ENCODE measurements at places on chromosomes 4 and X.

DNA sequence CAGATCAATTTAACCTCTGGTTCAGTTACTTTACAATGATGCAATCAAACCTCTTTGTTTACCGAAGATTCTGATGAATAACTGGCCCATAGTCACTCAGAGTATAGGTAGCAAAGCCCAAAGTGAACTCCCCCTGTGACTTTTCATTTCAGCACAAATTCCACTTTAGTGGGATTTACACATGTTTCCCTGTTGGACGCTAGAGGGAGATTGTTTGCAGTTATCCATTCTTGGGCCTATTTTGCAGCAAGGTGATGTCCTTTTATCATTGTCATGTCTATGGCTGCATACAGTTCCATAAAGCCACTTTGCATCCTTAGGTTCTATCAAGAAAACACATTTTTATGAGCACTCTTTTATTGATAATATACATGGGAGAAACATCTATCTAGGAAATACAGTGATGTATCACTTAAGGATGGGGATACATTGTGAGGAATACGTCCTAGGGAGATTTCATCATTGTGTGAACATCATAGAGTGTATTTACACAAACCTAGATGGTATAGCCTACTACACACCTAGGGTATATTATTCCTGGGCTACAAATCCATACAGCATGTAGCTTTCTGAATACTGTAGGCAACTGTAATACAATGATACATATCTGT is 14.5 kb upstream of the DKK2 start:
- DNase-seq: no peak

DNA sequence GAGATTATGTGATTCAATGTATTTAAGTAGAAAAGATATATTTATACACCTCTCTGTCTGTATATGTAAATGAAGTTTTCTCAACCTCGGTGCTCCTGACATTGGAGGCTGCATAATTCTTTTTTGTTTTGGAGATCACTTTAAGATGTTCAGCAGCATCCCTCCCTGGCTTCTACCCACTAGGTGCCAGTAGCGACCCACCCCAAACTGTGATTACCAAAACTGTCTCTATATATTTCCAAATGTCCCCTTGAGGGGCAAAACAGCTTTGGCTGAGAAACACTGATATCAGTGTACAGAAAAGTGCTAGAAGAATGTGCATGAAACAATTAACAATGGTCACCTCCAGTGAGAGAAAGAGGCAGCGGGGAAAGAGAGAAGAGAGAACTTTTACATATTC is 51.2 kb downstream of the DCX start:
- no peak for DNase-seq

- no peak for DNase-seq
These were observed 127.2 kb upstream of the AGA start for GRCh38 chr4:177569434-177569833.

- no peak for DNase-seq
These were observed 162.1 kb downstream of the CORIN start for GRCh38 chr4:47675806-47676205.

DNA sequence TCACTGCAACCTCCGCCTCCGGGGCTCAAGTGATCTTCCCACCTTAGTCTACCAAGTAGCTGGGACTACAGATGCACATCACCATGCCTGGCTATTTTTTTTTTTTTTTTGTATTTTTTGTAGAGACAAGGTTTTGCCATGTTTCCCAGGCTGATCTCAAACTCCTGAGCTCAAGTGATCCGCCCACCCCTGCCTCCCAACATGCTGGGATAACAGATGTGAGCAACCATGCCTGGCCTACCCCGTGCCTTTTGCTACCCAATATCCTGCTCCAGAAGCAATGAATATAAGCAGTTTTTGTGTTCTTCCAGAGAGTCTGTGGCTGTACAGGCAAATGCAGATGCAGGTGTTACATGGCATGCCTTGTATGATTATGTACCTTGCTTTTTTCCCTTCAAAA is 50.5 kb downstream of the TBC1D14 start:
- no peak for DNase-seq

- DNase-seq: no peak
These were observed 247.7 kb upstream of the FTHL17 start for GRCh38 chrX:31319586-31319985.

GRCh38 chrX:153688506-153688905 is 780 bp downstream of the SLC6A8 start:
- DNase-seq: no peak

GRCh38 chr4:78220283-78220682 is 163.2 kb downstream of the FRAS1 start:
- no peak for DNase-seq

DNA sequence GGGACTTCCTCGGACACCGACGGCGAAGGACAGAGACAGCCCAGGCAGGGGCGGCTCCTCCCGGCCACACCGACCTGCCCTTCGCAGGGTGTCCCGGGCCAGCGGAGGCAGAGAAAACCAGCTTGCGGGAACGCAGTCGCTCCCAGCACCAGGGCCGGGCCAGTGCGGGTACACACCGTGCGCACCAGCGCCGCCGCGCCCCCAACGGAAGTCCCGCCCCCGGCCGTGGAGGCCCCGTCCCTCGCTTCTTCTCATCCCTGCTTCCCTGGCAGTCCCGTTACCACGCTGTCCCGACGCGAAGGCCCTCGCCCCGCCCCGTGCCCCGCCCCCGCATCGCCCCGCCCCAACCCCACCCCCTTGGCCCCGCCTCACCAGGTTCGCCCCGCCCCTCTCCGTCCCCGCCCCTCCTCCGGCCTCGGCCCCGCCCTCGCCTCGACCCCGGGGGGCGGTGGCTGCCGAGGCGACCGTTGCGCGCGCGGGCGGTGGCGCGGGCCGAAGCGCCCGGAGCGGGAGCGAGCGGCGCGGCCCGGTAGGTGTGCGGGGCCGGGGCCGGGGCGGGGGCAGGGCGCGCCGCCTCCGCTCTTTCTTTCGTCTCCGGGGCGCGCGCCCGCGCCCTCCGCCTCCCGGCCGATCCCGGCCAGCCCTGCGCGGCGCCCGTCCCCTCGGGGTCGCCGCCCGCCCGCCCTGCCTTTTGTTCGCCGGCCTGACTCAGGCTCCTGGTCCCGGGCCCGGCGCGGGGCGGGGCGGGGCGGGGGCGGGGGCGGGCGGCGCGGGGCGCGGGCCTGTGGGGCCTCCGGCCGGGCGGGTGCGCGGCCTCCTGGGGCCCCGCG is at the start of gene RGS12:
Gene RGS12 (plus strand): TSS at position 451 of the 830 bp plus-strand sequence. CDS start 23,150 bp downstream, outside the sequence.
- peak; percentile 79 for DNase-seq

DNA sequence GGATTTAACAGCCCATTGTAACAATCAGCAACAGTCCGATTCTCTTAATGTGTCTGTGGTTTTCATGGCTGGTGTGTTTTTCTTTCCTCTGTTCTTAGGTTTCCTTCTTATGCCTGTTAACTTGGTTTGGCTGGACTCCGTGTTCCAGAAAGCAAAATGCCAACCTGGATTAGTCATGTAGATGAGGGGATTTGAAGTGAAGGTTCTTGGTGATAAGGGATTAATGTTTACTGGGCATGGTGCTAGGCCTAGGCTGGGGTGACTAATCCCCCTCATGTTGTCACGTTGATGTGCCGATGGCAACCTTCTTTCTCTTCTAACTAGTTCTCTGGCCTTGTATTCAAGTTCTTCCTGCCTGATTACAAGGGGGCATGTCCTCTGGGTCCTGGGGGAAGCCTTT is 85.9 kb downstream of the REPS2 start:
- DNase-seq: no peak

GRCh38 chrX:69074726-69075125 is 90.5 kb downstream of the PJA1 start:
- DNase-seq: no peak

DNA sequence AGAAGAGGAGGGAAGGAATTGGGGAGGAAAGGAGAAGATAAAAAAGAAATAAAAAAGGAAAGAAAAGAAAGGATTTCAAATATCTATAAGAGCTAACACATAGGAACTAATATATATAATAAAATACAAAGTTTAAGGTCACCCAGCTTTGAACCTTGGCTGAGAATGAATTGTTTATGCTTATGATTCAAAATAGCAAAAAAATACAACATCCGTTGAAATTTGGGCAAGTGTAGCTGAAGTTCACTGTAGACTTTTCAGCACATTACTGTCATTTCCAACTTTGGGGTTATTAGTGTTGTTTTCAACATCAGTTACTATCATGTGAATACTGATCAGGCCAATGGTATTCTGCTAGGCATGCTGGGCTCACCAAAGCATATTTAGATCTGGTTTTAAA is 395.2 kb upstream of the INTU start:
- DNase-seq: no peak

- no peak for DNase-seq
These were observed 137.7 kb downstream of the BTC start for GRCh38 chr4:74656596-74656995.

DNA sequence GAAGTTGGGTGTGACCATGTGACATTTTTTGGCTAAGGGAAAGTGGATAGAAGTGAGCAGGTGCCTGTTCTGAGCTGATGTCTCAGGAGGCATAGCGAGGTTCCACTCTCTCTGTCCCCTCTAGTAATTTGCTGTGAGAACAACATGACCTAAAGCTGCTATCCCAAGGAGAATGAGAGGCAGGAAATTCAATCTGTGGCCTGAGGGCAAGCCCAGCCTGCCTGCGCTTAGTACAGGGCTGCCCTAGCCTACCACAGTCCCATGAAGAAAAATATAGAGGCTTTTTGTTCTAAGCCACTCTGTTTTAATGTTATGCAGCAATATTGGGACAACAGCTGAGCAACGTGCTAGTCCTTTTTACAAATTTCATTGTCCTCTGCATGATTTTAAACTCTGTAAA is 193.1 kb downstream of the LDB2 start:
- no peak for DNase-seq

- no peak for DNase-seq
These were observed 79.8 kb upstream of the GPM6A start for GRCh38 chr4:175891851-175892250.

DNA sequence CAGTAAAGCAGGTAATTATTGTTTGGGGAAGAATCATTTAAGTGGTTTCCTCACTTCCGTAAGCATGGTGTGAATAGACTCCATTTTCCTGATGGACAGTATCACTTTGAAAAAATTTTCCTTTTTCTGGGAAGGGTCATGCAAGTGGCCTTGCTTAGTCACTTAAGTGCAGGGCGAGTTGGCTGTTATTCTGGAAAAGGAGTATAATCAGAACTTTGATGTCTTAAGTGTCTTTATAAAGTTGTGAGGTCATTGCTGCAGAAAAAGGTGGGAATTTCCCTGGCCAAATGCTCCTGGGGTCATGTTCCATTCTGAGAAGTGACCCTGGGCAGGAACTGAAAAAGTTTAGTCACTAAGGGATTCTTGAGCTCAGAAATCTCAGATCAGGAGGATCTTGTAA is 146.1 kb upstream of the OTUD4 start:
- no peak for DNase-seq

- no peak for DNase-seq
These were observed 1574.7 kb downstream of the STIM2 start for GRCh38 chr4:28435314-28435713.

Measured in activated CD4-positive, alpha-beta T cell treated with anti-CD3 and anti-CD28 coated beads, Interleukin-2, amount 50 U/mL, for 1 hour (primary cell).